Bronchial epithelial cell (primary cell): ENCODE measurements at places on chromosomes 12 and 14.

DNA sequence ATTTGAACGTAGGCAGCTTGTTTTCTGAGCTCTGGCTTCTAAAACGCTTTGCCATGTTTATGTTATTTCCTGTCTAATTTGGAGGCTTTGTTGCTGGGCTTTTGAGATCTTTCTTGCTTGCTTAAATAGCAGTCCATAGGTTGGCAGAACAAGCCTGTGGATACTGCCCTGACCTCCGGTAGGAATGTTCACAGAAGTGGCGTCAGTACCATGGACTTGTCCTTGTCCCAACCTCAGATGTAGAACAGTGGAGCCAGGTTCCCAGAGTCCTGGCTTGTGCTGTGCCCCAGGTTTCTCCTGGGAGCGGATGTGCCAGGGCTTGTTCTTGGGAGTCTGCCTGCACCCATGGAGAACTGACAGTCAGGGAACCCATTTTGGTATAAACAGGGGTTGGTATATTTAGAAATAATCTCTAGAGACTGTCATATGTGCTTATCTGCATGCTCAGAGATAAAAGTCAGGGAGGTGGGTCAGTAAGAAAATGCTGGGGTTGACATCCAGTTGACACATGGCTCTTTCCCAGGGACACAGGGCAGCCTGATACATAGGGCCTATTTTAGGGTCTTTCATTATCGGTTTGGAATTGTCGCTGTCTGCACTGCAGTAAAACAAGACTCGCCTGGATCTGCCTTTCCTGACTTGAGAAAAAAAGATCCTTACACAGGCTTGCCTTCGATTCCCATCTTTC lies 22.9 kb downstream of the CACNA1C start:
- DNase-seq = no peak

DNA sequence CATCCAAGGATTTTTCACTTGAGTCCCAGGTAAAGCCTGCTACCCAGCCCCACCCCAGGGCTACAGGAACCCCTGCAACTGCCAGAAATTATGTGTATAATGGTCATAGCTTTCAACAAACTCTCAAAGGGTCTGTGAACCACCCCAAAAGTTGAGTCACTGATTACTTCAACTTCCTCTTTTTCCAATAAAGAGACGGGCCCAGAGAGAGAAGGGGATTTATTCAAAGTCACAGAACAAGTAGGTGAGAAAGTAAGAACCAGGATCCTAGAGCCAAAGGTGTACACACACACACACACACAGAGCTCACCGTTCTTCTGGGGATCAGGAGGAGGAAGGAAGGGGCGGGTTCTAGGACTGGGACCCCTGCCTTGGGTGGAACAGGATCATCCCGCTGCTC lies 4.8 kb upstream of the ITPK1 start:
- DNase-seq = peak; percentile 12

DNA sequence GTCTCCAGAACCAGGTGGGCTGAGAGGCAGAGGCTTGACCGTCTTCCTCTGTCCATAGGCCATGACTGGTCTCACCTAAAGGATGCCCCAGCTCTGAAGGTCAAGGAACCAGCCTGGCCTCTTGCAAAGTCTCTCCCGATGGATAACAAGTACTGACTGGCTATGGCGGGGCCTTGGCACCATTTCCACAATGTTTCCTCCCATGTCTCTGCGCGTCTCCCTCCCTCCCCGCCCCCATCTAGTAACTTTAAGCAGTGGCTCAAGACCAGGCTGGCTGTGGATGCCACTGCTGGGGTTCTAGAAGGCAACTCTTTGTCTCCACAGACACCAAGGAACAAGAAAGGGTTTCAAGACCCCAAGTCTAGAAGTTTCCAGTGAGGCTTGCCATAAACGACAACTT lies 275.5 kb downstream of the DPF3 start:
- no peak for DNase-seq

DNA sequence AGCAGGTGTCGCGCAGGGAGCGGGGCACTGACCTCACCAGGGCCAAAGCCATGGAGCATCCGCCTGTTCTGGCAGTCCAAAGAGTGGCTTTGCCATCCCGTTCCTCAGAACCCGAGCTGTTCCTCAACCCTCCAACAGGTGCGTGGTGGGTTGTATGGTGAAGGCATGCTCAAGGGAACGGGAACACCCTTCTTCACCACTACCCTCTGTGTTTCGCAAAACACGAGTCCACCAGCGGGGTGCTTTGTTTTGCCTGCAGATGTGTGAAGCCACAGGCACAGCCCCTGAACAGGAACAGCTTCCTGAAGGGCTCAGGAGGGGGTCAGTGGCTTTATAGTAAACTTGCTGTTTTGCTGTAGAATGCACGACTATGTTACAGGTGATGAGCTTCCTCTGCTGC lies 52.7 kb downstream of the SMOC1 start:
- no peak for DNase-seq

DNA sequence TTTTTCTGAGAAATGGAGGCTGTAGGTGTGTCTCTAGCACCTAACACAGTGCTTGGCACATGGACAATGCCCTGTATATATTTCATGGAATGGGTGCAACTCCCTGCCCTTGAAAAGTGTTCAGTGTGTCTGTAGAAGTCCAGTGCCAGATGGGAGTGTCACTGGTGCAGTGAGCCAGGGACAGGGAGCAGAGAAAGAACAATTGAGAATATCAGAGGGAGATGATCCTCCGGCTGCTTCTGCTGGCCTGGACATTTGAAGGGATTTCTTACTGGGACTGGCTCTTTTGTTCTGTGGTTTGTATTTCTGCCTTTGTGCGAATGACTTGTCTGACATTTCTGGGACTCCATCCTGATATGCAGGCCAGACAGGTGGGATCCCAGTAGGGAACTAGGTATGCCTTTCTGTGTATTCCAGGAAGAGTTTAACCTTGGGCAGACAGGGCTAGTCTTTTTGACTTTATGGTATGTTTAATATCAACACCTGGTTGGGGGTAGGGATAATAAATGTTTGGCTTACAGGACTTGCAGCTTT lies 328.0 kb downstream of the NRXN3 start:
- DNase-seq = no peak

DNA sequence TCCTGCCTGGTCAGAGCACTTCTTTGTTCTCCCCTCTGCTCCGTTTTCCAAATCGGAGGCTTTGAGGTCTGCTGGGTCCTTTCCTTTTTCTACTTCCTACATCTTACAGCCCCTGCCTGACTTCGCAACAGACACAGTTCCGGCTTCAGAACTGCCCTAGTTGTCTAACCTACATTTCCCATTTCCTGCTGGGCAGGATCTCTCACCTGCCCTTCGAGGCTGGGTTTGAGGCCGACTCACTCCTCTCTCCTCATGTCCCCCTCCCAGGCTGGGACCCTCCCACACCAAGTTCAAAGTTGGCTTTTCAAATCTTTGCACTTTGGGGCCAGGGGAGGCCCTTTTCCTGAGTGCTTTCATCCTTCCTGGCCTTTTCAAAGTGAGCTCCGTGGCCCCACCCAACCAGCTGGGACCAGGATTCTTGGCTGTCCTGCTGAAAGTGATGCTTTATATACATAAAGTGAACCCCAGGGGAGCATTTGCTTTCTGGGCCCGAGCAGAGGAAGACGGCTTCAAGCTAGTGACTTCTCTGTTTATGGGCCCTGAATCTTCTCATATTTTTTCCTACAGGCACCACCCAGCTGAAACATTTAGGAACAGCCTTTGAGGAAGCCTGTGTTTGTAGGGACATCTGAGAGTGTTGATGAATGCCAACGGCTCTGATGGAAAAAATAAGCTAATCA lies 281.0 kb upstream of the CRY1 start:
- DNase-seq = no peak

DNA sequence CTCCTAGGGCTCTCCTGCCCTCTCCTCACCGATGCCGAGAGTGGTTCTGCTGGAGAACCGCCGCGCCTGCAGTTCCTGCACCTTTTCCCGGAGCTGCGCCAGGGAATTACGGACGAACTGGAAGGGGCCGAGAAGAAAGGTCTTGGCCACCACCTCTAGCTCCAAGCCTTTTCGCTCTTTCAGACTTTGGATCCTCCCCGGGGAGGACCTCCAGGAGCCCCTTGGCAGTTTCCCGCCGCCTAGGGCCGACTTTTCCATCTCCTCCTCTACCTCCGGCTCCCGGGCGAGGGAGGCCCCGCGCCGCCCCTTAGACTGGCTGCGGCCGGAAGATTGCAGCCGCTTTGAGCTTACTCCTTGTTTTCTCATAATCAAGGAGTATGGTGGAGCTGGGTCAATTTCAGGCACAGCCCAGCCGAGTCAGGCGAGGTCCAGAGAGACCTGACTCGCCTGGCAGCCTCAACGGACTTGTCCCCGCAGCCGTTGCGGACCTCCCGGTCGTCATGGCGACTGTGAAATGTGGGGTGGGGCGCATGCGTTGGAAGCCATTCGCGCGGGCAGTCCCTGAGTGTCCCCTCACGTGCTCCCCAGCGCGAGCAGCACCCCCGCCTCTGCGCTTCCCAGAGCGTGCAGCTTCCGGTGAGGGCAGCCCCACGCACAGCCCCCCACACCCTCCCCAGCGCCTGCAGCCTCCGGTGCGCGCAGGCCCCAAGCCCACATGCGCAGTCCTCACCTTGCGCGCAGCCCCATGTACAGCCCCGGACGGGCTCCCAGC lies at the start of gene DPY19L2:
Gene DPY19L2, minus strand, starts transcription at position 466 of the 772 bp plus-strand sequence. Its CDS starts 100 bp downstream, at position 366.
- DNase-seq = peak; percentile 9

DNA sequence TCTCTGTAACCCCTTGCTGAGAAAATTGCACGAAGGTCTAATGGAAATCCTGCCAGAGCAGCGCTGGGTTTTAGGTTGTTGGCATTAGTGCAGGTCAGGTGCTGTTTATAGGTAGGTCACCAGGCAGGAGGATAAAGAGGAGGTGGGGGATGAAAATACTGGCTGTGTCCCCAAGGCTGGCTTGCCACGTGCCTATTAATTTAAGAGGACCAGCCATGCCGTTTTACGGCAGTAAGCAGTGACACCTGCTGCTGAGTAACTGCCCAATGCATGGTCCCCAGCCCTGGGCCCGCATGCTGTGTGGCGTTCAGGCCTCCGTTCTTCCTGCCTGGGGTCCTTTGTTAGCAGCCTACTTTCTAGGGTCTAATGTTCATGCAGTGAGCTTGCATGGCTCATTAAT lies 67.2 kb downstream of the WDR20 start:
- DNase-seq = no peak

DNA sequence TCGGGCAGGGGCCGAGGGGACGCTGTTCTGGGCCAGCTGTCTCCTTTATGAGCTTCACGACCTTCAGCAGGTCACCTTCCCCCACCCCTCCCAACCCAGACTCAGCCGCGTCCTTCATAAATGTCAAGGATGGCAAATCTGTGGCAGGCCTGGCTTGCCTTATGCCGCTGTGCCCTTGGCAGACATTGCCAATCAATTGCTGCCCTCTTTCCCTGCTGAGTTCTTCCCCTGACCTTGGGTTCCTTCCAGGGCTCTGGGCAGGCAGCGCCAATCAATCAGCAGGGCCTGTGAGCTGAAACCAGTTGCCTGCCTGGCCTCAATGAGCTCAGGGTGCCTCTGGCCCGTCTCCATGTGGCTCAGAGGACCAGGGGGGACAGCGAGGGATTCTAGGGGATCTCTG lies 7.7 kb downstream of the FAM222A start:
- no peak for DNase-seq

DNA sequence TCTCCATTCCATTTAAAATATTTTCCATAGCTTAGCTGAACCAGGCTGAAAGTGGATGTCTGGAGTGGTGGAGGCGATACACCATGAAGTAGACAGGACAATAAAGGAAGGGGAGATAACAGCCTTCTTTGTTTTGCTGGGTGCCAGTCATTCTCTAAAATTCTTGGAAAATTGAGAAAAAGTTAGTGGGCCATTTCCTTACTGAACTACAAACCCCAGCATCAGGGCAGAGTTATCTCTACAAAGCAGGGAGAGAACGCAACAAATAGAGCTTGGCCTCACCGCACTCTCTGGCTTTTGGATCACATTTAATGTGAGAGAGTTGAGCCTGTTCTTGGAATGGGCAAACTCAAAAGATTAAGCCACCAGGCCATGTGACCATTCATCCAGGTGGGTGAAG lies 41.2 kb upstream of the LRRC10 start:
- no peak for DNase-seq

DNA sequence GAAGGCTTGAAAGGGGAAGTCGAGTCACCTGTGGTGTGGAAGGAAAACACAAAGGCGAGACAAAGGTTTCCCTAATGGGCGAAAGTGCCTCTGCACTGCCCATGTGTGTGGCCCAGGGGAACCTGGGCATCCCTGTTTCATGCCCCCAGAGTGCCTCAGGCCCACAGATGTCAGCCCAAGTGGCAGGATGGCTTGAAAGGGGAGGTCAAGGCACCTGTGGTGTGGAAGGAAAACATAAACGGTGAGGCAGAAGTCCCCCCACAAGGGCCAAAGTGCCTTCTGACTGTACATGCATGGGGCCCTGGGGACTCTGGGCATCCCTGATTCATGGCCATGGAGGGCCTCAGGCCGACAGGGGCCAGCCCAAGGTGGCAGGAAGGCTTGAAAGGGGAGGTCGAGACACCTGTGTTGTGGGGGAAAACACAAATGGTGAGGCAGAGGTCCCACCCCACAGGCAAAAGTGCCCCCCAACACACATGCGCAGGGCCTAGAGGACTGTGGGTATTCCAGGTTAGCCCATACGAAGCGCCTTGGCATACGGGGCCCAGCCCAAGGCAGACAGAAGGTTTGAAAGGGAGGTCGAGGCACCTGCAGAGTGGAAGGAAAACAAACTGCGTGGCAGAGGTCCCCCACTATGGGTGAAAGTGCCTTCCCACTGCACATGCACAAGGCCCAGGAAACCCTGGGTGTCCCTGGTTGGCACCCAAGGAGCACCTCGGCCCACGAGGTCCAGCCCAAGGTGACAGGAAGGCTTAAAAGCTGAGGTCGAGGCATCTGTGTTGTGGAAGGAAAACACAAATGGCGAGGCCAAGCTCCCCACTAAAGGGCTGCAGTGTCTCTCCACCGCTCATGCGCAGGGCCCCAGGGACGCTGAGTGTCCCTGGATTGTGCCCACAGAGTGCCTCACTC lies 382.3 kb downstream of the ALG10 start:
- no peak for DNase-seq

DNA sequence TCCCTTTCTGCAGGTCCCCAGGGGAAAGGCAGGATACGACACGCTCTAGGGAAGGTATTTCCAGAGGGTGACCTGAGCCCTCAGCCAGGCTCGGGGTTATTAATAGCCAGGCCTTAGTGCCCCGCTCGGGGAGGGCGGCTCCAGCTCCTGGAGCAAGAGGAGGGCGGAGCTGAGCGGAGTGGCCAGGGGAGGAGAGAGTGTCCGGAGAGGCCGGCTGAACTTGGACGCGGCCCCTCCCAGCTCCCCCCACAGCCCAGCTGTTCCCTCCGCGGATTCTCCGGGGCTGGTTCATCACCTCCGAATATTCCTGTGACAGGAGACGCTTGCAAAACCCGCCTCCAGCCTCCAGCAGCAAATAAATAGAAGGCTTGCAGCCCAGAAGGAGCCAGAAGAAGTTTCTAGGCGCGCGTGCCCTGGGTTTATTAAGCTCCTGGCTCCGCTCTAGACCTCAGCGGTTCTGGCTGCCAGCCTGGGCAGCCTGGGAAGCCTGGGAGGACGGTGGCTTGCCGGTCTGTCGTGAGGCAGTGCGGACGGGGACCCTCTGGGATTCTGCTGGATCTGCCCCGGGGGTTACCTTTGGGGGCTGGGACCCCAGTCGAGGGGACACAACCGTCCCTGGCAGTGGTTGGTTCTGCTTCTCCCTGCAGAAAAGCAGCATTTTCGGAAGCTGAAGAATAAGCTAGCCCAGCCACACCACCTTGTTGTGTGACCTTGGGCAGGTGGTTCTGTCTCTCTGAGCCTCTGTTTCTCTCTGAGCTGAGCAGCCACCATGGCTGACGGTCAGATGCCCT lies at the start of gene HSPB8:
Gene HSPB8, plus strand, starts transcription at position 388 of the 791 bp plus-strand sequence. Its CDS starts 382 bp downstream, at position 770.
- DNase-seq = peak; percentile 20

GRCh38 chr12:104490186-104490585 lies 33.4 kb downstream of the CHST11 start:
- peak; percentile 18 for DNase-seq
